ENCODE measurements at places on chromosomes 2 and 18.
A peak's percentile ranks its signal among the peaks of the same experiment; 100 is the strongest.

GRCh38 chr2:226184940-226185615, 614.5 kb downstream of the IRS1 start:
- no peak overlapping the region for H3K27ac ChIP-seq
- no peaks in the 10 kb centered on the region for H3K27me3 ChIP-seq
- no peaks in the 10 kb centered on the region for H3K36me3 ChIP-seq
- H3K4me3 ChIP-seq = no peak overlapping the region
- no peak for DNase-seq
- H3K4me1 ChIP-seq = no peaks in the 10 kb centered on the region

GRCh38 chr2:43363120-43363519, 136.7 kb upstream of the ZFP36L2 start:
- no peak overlapping the region for H3K27ac ChIP-seq

GRCh38 chr2:29492701-29493100, 377.5 kb downstream of the CLIP4 start:
- no peaks in the 10 kb centered on the region for H3K4me1 ChIP-seq
- no peaks in the 10 kb centered on the region for H3K36me3 ChIP-seq
- DNase-seq = no peak
- no peak overlapping the region for H3K4me3 ChIP-seq
- no peaks in the 10 kb centered on the region for H3K27me3 ChIP-seq

DNA sequence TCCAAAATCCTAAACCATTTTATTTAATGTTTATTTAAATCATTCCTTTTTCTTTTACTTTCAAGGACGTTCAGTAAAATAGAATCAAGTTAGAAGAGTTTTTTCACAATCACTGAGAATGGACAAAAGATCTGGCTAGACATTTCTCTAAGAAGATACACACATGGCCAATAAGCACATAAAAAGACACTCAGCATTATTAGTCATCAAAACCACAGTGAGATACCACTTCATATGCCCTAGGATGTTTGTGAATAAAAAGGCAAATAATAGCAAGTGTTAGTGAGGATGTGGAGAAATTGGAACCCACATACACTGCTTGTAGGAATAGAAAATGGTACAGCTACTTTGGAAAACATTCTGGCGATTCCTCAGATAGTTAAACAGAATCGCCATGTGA, 76.1 kb downstream of the RHBDD1 start:
- no peak for DNase-seq
- no peak overlapping the region for H3K4me3 ChIP-seq
- peaks cover 4% of the 10 kb centered on the region for H3K36me3 ChIP-seq
- no peaks in the 10 kb centered on the region for H3K4me1 ChIP-seq
- H3K27me3 ChIP-seq = no peaks in the 10 kb centered on the region

- H3K27ac ChIP-seq = peak overlapping the region; percentile 85
- H3K27me3 ChIP-seq = no peaks in the 10 kb centered on the region
- H3K36me3 ChIP-seq = no peaks in the 10 kb centered on the region
- no peak for DNase-seq
Observed at GRCh38 chr2:43312755-43313641, 86.6 kb upstream of the ZFP36L2 start.

- peaks cover 43% of the 10 kb centered on the region for H3K36me3 ChIP-seq
- DNase-seq = no peak
- H3K4me1 ChIP-seq = peaks cover 16% of the 10 kb centered on the region
Observed at GRCh38 chr2:216665242-216665641, 30.1 kb downstream of the IGFBP5 start.

- DNase-seq = no peak
- no peaks in the 10 kb centered on the region for H3K27me3 ChIP-seq
- H3K4me3 ChIP-seq = no peak overlapping the region
- no peaks in the 10 kb centered on the region for H3K36me3 ChIP-seq
Observed at GRCh38 chr18:49170925-49171505, 220.2 kb upstream of the SMAD7 start.

DNA sequence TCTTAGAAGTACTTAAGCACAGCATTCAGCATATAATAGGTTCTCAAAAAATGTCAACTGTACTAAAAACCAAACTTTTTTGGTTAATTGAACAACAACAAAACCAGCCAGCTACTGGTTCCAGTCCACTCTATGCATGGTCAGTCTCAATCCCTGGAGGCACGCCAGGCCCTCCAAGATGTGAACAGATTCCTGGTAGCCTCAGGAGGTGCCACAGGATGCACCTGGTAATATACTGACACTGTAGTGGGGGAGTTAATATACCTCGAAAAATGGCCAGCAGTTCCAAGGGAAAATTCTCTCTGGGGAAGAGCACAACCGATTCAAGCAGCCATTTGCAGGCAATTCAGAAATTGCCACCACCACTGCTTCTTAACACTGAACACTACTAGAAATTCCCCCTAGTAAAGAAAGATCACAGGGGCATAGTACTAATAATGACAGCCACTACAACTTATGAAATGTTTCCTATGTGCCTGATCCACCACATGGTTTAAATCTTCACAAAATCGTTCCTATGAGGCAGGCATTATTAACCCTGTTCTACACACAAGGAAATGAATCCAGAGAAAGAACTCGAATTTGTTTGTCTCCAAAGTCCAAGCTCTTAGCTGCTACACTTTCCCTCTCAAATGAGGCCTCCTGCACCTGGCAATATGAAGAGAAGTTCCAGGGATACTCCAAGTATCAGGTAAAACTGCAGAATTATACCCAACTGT, 3.4 kb downstream of the MGAT4A start:
- no peak overlapping the region for H3K4me3 ChIP-seq
- H3K27me3 ChIP-seq = no peaks in the 10 kb centered on the region
- H3K27ac ChIP-seq = peak overlapping the region; percentile 45
- DNase-seq = no peak

DNA sequence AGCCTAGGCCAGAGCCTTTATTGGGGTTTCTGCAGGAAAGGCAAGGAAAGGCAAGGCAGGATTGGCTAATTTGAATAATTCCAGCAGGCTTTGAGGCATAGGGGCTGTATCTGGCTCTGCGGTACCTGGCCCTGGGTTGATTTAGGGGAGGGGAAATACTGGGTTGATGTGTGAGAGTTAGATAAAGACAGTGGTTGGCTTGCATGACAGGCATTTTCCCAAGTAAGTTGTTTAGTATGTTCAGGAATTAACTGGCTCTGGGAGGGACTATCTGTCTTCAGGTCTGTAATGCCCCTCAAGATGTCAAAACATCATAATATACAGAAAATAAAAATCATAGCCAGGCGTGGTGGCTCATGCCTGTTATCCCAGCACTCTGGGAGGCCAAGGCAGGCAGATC, 98.7 kb downstream of the UBR3 start:
- no peaks in the 10 kb centered on the region for H3K4me1 ChIP-seq
- no peak overlapping the region for H3K27ac ChIP-seq
- peaks cover 18% of the 10 kb centered on the region for H3K36me3 ChIP-seq
- DNase-seq = no peak
- no peaks in the 10 kb centered on the region for H3K27me3 ChIP-seq

DNA sequence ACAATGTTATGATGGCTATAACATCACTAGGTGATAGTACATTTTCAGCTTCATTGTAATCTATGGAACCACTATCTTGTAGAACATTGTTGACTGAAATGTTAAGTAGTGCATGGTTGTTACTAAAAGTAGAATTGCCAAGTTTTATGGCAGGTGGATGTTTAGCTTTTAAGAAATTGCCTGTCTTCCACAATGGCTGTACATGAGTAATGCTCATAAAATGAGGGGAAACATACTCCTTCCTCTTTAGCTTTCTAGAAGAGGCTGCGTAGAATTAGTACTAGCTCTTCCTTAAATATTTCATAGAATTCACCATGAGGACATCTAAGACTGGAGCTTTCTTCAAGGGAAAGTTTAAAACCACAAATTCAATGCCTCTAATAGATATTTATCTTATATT, 161.0 kb downstream of the TPGS2 start:
- peaks cover 5% of the 10 kb centered on the region for H3K4me1 ChIP-seq
- H3K4me3 ChIP-seq = no peak overlapping the region

GRCh38 chr2:85243101-85244072, 84.4 kb downstream of the TGOLN2 start:
- H3K27me3 ChIP-seq = no peaks in the 10 kb centered on the region
- H3K36me3 ChIP-seq = no peaks in the 10 kb centered on the region
- no peak overlapping the region for H3K27ac ChIP-seq
- no peak for DNase-seq

DNA sequence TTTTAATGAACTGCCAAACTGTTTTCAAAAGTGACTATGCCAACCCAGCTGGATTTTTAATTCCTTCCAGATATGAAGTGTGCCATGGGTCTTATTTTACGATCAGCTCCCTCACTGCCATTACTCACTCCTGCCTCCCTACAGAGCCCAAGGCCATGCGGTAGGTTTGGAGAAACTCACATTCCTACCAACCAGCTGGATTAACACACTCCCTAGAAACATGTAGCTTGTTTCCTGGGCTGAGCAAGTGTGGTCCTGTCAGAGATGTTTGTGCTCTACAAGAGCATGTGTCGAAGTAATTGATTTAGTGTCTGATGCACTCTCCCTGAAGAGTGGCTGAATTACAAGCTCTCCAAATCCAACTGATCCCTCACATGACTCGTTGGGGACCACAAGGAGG, 82.5 kb downstream of the SPP2 start:
- no peak for DNase-seq
- H3K4me3 ChIP-seq = no peak overlapping the region
- no peak overlapping the region for H3K27ac ChIP-seq
- H3K27me3 ChIP-seq = no peaks in the 10 kb centered on the region
- no peaks in the 10 kb centered on the region for H3K4me1 ChIP-seq

DNA sequence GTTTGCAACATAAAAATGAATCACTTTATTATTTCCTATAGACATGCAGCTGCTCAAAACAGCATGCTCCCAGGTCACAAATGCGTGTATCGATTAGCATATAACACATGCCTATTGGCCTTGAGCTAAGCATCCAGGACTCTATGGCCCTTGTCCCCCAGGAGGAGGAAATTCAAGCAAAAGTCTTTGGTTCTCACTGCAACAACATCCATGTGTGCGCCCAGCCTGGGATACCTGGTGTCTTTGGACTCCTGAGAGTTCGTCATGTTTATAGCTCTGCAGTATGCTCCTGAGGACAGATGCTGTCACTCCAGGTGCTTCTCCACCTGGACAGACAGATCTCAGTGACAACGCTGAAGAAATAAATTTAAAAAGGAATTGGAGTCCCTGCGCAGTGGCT, 284.6 kb downstream of the PHLPP1 start:
- no peak overlapping the region for H3K4me3 ChIP-seq
- H3K4me1 ChIP-seq = no peaks in the 10 kb centered on the region
- H3K27ac ChIP-seq = no peak overlapping the region
- no peak for DNase-seq
- H3K27me3 ChIP-seq = no peaks in the 10 kb centered on the region
- no peaks in the 10 kb centered on the region for H3K36me3 ChIP-seq

DNA sequence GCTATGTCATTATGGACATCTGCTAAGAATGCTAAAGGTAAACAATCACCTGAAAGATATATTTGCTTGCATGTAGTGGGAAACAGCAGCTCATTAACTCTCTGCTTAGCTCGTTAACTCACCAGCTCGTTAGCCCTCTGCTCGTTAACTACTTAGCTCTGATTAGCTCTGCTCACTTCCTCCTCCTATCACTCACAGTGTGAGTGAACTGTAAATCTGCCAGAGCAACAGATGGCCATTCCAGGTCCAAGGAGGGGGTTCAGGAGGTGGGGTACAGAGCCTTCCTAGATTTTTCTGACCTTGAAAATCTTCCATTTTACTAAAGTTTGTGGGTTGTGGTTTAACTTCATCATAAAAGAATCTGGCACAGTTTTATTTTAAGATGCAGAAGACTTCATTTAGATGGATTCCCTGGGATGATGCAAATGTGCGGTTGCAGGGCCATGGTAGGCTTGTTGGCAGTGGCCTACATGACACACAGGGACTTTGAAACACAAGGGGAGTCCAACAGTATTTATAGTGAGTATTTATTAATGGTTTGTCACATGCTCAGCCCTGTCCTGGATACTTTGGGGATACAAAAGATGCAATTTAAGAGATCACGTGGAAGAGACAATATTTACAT, 1633.7 kb upstream of the CELF4 start:
- H3K36me3 ChIP-seq = no peaks in the 10 kb centered on the region
- no peaks in the 10 kb centered on the region for H3K27me3 ChIP-seq
- no peaks in the 10 kb centered on the region for H3K4me1 ChIP-seq
- no peak overlapping the region for H3K4me3 ChIP-seq
- H3K27ac ChIP-seq = no peak overlapping the region
- DNase-seq = no peak

DNA sequence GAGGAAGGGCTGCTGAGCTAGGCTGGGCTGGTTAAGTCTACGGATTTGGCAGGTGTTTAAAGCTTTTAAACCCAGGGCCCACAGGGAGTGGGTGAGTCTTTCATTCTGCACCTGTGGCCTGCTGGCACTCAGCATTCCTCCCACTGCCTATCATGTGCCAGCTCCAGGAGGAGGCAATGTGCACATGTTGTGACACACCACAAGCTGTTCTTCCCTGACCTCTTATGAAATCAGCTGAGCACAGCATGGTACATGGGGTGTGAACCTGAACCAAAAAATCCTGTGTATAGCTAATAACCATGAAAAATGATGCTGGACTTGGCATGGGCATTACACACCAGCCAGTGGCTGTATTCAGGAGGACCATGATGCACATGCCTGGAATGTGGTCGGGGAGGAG, 297.9 kb upstream of the MMADHC start:
- DNase-seq = no peak
- H3K4me1 ChIP-seq = no peaks in the 10 kb centered on the region
- no peak overlapping the region for H3K27ac ChIP-seq

DNA sequence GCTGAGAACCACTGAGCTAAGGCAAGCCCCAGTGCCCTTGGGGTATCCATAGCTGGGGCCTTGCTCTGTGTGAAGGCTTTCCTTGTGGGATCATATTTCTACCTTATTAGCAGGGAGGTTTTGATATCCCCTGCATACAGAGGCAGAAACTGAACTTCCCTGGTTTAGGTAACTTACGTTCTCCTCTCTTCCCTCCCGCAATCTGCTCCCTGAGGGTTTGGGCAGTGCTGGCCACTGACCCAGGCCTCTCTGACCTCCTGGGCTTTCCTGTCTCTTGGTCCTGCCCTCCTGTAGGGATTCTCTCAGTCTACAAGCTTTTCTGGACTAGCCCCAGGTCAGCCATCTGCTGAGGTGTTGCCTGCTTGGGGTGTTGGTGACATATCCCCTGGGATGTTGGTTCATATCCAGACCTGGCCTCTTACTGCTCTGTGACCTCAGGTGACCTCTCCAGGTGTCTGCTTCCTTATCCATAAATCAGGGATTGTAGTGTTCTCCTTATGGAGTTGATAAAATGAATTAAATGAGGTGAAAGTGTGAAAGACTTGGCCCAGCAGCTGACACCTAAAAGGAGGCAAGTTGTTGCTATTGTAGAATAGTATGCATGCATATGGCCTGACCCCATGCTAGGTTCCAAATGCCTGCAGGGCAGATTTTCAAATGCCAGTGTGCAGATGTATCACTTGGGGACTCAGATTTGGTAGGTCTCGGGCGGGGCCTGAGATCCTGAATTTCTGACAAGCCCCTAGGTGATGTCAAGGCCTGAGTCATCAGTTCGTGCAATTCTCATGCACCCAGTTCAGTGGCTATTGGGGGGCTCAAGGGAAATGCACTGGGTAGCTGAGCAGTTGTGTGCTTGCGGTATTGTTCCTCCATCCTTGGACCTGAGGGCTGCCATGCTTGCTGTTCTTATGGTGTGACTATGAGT, 106.6 kb downstream of the FHOD3 start:
- H3K4me1 ChIP-seq = no peaks in the 10 kb centered on the region
- H3K27ac ChIP-seq = no peak overlapping the region
- H3K36me3 ChIP-seq = no peaks in the 10 kb centered on the region

GRCh38 chr18:40371673-40372072, 1583.4 kb upstream of the PIK3C3 start:
- no peaks in the 10 kb centered on the region for H3K4me1 ChIP-seq
- no peaks in the 10 kb centered on the region for H3K36me3 ChIP-seq
- no peak overlapping the region for H3K27ac ChIP-seq
- DNase-seq = no peak
